ENCODE measurements at places on chromosomes 6 and 20. TPM values are rescaled to one million over a fixed set of nuclear protein-coding genes. Genes with fewer than 3 reads are reported as not detected.

The DZANK1 gene
- 1.5 TPM for total RNA-seq

The RTF2 gene
- 66.1 TPM for total RNA-seq

The SLC2A10 gene
- total RNA-seq = 37.4 TPM

The HDGFL1 gene
- total RNA-seq = not detected

The HLA-F gene
- total RNA-seq = 1.1 TPM
